Mesenteric fat pad (tissue), 1 donor: ENCODE measurements at places on chromosomes 13 and 19. TPM values are rescaled to one million over a fixed set of nuclear protein-coding genes. Genes with fewer than 3 reads are reported as not detected.

DNA sequence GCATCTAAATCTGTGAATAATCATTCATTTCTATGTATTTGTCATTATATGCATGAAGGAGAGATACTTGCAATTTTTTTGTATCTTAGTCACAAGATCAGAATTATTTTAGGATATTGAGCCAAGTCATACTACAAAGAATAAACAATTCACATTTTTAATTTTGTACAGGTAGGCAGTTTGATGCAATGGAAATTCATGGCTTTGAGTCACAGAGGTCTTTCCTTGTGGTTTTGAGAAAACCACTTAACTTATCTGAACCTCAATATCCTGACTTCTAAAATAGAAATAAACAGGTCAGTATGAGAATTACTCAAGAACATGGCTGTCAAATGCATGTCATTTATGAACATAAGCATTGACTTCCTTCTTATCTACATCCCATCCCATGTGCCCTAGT lies 221.4 kb upstream of the SLC10A2 start:
- DNase-seq, result no peak

GRCh38 chr19:19145684-19146608 lies 7.7 kb upstream of the TMEM161A start:
- DNase-seq, result peak; percentile 92

DNA sequence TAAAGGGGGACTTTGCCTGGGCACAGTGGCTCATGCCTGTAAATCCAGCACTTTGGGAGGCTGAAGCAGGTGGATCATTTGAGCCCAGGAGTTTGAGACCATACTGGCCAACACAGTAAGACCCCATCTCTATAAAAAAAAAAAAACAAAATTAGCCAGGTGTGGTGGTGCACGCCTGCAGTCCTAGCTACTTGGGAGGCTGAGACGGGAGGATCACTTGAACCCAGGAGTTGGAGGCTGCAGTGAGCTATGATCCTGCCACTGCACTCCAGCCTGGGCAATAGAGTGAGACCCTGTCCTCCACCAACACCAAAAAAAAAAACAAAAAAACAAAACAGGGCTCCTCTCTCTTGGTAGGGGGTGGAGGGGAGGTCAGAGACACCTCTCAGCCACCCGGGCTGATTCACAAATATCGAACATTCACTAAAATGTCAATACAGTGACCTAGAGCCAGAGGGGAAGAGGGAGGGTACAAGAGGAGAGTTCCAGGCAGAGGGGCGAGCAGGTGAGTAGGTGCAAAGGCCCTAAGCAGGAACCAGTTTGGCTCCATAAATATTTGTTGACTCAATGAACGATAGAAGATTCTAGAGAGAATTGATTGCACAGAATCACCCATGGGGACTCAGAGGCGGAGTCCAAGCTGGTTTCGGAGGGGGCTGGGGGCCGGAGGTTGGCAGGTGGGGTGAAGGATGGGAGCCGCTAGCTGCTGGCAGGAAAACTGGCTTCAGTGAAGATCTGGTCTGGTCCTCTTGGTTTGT lies 1.0 kb upstream of the CREB3L3 start:
- no peak for DNase-seq

GRCh38 chr19:44164327-44164672 lies 600 bp upstream of the ZNF226 start:
- no peak for DNase-seq

DNA sequence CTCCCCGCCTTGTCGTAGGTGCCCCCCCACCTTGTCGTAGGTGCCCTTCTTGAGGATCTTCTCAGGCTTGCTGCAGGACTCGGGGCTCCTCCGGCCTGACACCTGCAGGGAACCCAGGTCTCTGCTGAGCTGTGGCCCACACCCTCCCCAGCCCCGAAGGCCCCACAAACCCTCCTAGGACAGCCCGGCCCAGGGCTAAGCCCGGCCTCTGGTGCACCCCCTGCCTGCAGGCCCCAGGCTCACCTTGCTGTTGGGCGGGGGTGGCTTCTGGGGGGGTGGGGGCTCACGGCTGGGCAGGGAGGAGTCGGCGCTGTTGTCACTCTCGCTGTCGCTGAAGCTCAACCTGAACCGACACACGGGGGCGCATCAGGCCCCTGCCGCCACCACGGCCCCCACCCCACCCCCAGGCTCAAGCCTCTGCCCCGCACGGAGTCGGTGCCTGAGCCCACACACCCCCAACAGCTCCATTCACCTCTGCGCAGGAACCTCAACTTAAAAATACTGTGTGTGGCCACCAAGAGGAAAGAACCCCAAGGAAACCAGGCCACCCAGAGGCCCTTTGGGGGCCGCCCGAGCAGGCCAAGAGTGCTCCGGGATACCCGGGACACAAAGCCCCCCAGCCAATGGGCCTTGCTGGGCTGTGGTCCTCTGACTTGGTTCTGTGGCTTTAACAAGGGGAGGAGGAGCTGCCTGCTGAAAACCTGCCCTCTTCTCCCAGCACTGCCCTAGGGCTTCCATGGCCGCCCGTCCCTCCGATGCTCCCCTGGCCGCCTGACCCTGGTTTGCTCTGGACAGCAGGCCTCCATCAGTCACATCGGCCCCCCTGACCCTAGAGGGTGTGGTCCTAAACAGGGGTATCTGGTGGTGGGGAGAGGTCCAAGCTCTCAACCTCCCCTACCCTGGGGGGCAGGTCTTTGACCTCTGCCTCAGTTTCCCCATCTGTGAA lies 65.8 kb downstream of the MLLT1 start:
- no peak for DNase-seq

- DNase-seq, result no peak
Measured at GRCh38 chr19:34295103-34295502, 40.7 kb downstream of the GARRE1 start.

Gene RNF225
- total RNA-seq, result not detected

DNA sequence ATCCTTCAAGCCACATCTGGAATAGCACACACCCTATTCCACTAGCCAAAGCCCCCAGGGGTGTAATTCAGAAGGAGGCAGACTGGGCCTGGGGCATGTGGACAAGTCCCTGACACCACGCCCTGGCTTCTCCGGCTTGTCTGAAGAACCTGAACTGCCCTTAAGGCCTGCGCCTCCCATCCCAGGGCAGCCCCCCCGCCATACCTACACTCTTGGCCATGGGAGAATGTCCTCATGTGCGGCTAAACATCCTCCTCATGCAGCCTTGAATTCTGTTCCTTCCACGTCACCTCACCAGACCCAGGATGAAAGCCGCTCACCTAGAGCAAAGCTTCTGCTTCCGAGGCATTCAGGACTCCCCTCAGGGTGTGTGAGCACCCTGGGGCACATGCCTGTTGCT lies 24.3 kb upstream of the POU2F2 start:
- no peak for DNase-seq

DNA sequence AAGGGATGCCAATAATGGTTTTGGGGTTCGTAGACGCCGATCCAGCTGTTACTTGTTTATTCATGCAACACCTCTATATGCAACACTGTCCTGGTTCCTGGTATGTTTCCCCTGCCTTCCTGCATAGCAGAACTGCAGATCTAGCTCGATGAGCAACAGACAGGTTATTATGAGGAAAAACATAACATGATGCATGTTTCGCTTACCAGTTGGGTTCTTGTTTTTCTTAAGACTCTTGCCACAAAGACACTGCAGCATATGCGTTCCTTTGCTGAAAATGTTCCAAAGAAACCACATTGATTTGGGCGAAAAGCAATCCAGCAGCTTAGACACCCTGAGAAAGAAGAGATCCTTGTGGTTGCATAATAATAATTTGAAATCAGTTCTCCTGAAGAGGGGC lies 583 bp downstream of the FGF14 start:
- DNase-seq, result no peak

Gene CYP2A7
- not detected for total RNA-seq

DNA sequence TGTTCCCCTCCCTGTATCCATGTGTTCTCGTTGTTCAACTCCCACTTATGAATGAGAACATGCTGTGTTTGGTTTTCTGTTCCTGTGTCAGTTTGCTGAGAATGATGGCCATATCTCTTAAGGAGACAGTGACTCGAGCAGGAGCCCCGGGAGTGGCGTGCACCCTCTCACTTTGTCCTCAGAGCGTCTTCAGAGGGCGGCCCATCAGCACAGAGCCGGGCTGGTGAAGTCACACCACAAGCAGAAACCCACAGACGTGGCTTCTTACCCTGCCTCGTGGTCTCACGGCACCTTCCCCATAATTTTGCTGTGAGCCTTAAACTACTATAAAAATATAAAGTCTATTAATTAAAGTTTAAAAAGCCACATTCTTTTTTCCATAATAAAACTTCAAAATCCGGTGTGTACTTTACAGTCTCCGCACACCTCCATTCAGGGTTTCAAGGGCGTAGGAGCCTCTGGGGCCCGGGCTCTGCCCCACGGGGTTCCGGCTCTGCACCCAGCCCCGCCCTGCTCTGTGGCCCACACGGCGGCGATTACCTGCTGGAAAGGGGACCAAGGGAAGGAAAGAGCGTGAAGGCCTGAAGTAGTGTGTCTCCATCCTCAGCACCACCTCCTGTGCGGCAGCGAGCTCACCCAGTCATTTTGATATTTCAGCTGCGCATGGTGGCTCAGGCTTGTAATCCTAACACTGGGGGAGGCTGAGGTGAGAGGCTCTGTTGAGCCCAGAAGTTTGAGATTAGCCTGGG lies 101.3 kb upstream of the SOX1 start:
- peak; percentile 77 for DNase-seq

Gene CNN1
- 21.8 TPM for total RNA-seq

Gene TBC1D4
- total RNA-seq, result 44.5 TPM

Gene PROZ
- total RNA-seq, result not detected

GRCh38 chr19:44782729-44783128 lies 5.0 kb downstream of the CBLC start:
- DNase-seq, result no peak

GRCh38 chr13:100666124-100666523 lies 8.5 kb downstream of the TMTC4 start:
- DNase-seq, result no peak

Gene CRX
- total RNA-seq, result not detected

Gene FGF22
- total RNA-seq, result 0.22 TPM

GRCh38 chr13:103302676-103303075 lies 236.5 kb upstream of the SLC10A2 start:
- no peak for DNase-seq

Gene TNNI3
- total RNA-seq, result not detected

DNA sequence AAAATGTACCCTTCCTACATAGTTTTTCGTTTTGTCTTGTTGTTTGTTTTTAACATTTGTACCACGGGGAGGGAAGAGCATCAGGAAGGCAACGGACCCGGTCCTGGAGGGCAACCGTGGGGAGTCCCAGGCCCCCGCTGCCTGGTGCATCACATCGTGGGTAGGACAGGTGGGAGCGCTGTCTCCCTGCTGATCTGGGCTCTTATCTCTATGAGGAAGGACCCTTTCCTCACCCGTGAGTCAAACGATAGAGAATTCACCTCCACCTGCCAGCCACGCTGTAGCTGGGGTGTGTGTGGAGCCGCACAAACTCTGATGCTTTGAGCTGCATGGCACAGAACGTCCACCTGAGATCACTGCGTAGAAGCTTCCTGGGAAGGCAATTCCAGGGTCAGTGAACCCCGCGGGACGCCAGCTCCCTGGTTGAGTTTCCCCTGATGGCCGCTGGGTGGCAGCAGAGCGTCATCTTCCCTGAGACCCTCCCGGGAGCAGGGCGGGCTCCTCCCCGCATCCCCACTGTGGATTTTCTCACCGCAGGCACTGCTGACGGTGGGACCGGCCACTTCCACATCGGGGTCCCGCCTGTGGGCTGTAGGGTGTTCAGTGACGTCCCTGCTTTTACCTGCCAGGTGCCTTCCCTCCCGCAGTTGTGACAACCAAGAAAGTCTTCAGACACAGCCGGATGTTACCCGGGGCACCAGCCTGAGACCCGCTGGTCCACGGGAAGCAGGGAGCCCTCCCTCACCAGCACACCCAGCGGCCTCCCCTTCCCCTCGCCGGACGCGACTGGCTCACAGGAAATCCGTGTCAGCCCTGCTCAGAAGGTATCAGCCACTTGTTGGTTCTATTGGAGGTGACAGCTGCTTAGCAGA lies 54.7 kb downstream of the ZNF787 start:
- DNase-seq, result peak; percentile 91
